Germinal center (tissue), 1 donor: ENCODE measurements at places on chromosomes 1 and 21.

GRCh38 chr1:236875975-236876374 is 80.9 kb downstream of the MTR start:
- no peak for DNase-seq

GRCh38 chr1:208084220-208084619 is 160.0 kb downstream of the PLXNA2 start:
- no peak for DNase-seq

- no peak for DNase-seq
Observed at GRCh38 chr1:90964444-90965035, 57.3 kb downstream of the ZNF644 start.

GRCh38 chr1:103110701-103111100 is 2.4 kb upstream of the COL11A1 start:
- DNase-seq, result no peak

GRCh38 chr1:181562395-181562794 is 79.1 kb downstream of the CACNA1E start:
- DNase-seq, result no peak

- no peak for DNase-seq
Observed at GRCh38 chr1:2273401-2274090, 45.4 kb downstream of the SKI start.

GRCh38 chr1:201364808-201365105 is 12.7 kb downstream of the TNNT2 start:
- no peak for DNase-seq

- DNase-seq, result no peak
Observed at GRCh38 chr1:41285818-41286217, 43.7 kb upstream of the SCMH1 start.
